Omental fat pad (tissue), 4 donors: ENCODE measurements at places on chromosomes 11 and 22.

GRCh38 chr11:134261626-134262488 lies 8.5 kb downstream of the ACAD8 start:
- no peak for DNase-seq

- no peak for DNase-seq
These were observed 48.2 kb downstream of the ST3GAL4 start for GRCh38 chr11:126403658-126404057.

DNA sequence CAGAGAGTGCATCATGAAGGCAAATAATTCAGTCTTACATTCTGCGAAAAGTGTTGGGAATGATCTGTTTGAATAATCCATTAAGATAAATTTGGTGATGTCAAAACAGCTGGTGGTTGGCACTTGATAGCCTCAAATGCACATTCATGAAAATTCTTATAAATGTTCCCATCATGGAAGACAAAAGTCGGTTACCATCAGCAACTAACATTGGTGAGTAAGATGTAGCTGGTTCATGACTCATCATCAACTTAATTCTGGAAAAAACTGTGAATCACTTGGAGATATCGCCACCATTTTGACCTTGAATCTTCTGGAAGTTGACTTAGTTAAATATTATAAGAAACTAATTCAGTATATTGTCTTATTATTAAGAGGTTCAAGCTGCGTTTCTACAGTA lies 11.2 kb downstream of the CRYBB1 start:
- no peak for DNase-seq

GRCh38 chr11:43242401-43242800 lies 69.4 kb upstream of the API5 start:
- no peak for DNase-seq

DNA sequence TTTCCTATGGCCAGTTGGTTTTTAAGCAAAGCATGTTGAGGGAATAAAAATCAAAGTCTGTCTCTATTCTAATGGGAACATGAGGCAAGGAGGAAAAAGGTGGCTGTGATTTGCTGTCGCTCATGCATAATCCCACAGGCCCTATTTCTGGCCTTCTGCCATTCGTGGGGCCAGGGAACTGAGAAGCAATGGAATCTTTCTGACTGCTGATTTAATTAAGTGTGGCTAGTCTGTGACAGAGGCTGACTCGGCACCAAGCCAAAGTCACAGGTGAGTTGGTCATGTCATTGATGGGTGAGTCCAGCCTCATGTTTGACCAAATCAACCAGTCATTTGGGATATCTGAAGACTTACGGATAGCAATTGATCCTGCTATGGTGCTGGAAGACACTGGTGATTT lies 429.3 kb upstream of the CADM1 start:
- no peak for DNase-seq

DNA sequence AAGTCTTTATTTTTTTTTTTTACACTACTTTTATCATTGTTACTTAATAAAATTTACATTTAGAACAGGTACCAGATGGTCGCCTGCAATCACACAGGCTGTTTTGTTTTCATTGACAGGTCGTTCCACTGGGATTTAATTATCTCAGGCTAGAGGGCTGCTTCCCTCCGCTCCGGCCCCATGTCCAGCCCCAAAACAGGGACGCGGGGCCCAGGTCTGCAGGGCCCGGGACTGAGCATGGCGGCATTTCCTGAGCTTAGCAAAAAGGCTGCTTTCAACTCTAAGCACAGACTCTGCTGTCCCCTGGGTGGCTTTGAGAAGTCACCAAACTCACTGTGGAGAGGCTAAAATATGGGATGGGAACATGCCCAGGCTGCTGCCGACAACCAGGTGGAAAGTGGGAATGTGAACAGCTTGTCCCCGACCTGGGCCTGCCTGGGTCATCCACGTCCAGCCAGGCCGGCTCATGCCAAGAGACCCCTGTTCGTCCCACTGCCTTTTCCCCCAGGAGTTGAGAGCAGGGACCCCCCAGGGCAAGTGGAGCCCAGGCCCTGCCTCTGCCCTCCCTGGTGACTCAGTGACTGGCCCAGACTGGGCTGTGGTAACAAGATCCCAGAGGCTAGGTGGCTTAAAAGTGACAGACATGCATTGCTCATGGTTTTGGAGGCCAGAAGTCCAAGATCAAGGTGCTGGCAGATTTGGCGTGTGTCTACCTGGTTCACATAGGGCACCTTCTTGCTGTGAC lies 150.0 kb downstream of the SHANK2 start:
- DNase-seq = no peak

DNA sequence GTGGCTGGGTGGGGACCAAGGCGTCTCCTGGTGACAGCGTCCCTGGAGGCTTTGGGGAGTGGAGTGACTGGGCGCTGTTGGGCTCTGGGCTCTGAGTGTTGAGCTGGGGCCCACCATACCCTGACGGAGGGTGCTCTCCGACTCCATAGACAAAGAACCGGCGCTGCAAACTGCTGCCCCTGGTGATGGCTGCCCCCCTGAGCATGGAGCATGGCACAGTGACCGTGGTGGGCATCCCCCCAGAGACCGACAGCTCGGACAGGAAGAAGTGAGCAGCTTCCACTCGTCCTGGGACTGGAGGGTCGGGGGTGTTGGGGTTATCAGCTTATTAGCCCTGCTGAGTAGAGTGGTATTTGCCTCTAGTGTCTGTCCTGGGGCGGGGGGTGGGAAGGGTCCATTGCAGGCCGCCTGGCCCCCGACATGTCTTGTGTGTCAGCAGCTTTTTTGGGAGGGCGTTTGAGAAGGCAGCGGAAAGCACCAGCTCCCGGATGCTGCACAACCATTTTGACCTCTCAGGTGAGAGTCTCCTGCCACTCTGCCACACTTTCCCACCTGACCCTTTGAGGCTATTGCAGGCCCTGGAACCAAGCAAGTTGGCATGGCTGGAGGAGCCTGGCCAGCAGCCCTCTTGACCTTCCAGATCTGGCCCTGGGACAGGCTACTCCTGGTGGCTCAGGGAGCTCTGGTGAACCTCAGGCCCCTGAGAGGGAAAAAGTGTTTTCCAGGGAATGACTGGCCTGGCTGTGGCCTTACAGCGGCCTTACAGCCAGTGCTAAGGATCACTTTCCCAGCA lies 7.6 kb downstream of the CLDN5 start:
- no peak for DNase-seq

GRCh38 chr22:48823941-48824340 lies 1003.7 kb downstream of the BRD1 start:
- DNase-seq = no peak

- DNase-seq = no peak
These were observed 71.5 kb upstream of the VSTM5 start for GRCh38 chr11:93921695-93922468.

DNA sequence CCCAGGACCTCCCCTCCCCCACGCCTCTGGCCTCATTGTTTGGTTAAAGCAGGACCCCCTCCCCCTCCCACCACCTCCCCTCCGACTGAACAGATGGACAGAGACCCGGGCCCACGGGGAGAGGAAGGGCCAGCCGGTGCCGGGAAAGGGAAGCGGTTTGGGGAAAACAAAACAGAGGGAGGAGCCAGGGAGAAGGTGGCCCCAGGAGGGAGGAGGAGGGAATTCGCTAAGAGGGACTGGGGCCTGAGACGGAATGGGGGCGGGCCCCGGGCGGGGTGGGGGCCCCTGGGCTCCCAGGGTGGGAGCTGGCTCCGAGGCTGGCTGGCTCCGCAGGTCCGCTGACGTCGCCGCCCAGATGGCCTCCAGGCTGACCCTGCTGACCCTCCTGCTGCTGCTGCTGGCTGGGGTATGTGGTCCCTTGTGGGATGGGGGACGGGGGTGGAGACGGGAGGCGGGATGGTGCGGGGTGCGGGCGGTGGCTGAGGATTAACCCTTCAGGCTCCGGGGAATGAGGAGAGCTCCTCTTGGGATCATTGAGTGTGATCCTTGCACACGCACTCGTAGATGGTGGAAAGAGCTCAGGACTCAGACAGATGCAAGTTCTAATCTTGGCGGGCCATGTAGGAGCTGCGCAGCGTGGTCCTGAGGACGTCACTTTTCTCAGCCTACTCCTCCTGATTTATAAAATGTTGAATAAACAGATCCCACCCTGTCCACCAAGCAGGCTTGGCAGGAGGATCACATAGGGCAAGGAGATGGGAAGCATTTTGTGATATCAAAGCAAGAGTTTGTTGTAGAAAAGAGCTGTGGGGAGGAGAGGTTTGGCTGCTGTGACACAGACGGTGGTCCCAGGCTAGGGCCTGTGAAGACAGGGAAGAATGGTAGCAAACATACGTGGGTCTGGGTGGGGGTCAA lies 688 bp downstream of the SERPING1 start:
- DNase-seq = peak; percentile 42

- DNase-seq = no peak
These were observed 1338.4 kb downstream of the TBC1D22A start for GRCh38 chr22:48100685-48101417.

GRCh38 chr11:117823294-117823945 lies 1.1 kb downstream of the FXYD2 start:
- DNase-seq = peak; percentile 19

DNA sequence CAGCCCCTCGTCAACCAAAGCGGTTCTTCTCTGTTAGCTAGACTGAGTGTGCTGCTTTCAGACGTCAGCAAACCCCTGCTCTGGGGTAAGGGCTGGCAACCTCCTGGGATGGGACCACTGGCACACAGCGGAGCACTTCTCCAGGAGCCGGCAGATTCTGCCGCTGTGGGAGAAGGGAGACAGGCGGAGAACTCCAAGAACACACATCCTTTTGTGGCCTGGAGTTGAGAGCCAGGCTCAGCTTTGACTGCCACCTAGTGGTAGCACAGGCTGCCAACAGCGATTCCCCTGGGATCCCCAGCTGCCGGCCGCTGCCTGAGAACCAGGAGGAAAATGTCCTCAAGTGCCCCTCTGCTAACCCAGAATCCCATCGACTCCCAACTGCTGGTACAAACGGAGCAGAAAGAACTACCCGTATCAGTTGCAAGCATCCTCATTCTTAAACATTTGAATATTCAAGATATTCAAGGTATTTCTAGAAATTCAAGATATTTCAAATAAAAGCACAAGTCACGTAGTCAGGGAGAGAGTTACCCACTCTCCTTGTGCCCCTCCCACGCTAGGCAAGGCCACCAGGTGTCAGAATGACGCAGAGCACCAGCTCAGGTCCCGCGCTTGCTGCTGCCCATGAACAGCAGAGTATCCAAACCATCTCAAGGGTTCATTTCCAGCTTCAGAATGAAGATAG lies 4.9 kb downstream of the LTO1 start:
- DNase-seq = peak; percentile 63

DNA sequence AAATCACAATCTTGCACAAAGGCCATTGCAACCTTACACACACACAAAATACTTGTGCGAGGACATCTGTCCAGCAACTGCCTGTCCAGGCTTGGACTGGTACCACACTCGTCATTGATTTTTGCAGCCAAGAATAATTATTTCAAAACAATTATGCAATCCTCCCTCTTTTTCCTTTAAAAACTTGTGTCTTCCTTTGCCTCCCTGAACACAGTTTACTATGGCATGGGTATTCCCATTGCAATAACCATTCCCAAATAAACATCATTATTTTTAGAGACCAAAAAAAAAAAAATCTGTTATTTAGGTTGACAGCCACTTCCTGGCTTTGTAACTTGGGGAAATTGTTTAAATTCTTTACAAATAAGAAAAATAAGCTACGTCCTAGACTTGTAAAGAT lies 54.0 kb downstream of the C11orf91 start:
- no peak for DNase-seq

DNA sequence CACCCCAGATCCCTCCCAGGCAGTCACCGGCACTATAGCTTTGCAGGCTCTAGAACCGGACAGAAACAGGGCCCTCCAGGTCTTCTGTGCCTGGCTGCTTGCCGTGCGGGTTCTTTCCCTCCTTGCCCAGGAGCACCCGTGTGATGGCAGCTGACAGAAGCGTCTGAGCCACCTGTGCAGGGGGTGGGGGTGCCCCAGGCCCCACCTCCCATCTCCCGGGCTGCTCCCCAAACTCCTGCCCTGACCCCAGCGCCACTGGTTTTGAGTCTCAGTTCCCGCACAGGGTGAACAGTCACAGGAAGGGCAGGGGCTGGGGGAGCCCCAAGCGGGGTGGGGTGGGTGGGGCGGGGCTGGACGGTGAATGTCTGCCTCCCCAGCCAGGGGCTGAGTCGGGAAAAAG lies 13.2 kb upstream of the PHLDA2 start:
- no peak for DNase-seq

DNA sequence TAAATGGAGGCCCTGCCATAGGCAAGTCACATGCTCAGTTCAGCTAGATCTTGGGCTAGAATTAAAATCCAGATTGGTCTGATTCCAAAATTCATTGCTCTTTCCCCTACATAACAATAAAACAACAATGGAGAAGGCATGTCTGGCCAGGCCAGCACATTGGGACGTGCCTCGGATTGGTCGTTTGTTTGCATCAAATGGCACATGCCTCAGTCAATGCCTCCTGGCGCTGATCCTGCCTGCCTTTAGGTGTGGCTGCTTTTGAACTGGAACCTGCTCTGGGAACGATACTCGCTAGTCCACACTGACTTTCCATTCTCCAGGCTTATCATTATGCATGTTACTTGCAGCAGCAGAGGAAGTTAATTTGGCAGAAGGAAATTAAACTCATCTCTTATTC lies 322.1 kb downstream of the NELL1 start:
- DNase-seq = no peak

DNA sequence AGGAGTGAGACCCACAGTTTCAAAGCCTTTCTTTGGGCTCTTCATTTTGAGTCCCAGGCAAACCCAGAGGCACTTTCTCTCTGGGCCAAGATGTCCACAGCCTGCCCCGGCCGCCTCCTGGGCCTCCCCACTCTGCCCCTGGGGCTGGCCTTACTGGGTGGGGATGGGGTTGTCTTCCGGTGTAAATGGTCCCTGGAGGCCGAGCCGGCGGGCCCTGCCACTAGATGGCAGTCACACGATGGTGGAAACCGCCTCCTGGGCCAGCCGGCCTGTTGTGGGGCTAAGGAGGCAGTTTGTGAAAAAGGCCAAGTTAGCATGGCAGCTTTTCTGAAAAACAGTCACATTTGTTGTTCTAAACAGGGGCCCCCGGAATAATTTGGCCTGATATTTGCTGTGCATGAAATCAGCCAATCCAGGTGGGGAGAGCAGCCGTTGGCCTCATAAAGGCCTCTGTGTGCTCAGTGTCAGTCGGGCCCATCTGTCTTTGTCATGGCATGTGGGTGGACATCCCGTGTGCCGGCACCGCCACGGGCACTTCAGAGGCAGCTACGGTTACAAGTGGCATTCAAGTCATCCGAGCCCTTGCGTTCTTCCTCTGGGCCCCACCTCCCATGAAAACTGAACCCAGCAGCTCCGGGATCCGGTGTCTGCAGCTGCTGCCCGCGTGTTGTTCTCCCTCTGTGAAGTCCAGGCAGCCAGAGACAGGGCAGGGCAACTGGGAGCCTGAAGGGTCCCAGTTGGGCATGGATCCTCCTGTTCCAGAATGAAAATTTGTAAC lies 6.5 kb downstream of the MRPL23 start:
- peak; percentile 10 for DNase-seq
